Activated naive CD4-positive, alpha-beta T cell (primary cell): ENCODE measurements at places on chromosomes 1 and 21.
A peak's percentile ranks its signal among the peaks of the same experiment; 100 is the strongest.

GRCh38 chr1:21297975-21298374 lies 7.7 kb upstream of the ECE1 start:
- DNase-seq: no peak

DNA sequence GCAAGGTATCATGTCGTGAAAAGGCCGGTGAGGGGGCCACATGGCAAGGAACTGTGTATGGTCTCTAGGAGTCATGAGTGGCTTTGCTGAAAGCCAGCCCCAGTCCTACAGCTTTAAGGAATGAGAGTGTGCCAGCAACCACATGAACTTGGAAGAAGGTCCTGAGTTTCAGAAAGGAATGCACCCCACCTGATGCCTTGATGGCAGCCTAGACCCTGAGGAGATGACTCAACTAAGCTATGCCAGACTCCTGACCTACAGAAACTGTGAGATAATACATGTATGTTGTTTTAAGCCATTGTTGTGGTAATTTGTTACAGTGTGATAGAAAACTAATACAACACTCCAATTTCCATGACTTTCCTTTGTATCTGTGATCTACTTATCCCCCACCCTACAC lies 33.5 kb upstream of the AKT3 start:
- no peak for DNase-seq

GRCh38 chr1:29655145-29655544 lies 418.8 kb downstream of the PTPRU start:
- no peak for DNase-seq

DNA sequence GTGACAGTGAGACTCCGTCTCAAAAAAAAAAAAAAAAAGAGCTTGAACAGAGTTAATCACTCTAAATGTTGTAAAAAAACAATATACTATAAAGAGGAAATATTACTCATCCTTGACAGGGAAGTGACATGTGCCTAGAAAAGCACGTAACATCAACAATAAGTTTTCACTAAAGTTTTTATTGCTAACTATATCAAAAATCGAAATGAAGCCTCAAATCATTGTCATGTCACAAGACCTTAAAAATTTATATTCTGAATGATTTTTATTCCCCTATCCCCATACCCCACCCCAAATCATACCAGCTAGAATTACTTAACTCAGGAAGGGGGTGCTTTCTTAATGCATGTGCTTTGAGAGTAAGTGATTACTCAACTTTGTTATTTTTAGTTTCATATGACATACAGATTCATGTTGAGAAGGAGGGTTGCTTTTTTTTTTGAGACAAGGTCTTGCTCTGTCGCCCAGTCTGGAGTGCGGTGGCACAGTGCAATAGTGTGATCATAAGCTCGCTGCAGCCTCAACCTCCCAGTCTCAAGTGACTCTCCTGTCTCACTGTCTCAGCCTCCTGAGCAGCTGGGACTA lies 53.6 kb upstream of the MUTYH start:
- no peak for DNase-seq

GRCh38 chr1:6083385-6083784 lies 37.7 kb downstream of the KCNAB2 start:
- DNase-seq: no peak

GRCh38 chr1:29309621-29310020 lies 73.3 kb downstream of the PTPRU start:
- DNase-seq: no peak

DNA sequence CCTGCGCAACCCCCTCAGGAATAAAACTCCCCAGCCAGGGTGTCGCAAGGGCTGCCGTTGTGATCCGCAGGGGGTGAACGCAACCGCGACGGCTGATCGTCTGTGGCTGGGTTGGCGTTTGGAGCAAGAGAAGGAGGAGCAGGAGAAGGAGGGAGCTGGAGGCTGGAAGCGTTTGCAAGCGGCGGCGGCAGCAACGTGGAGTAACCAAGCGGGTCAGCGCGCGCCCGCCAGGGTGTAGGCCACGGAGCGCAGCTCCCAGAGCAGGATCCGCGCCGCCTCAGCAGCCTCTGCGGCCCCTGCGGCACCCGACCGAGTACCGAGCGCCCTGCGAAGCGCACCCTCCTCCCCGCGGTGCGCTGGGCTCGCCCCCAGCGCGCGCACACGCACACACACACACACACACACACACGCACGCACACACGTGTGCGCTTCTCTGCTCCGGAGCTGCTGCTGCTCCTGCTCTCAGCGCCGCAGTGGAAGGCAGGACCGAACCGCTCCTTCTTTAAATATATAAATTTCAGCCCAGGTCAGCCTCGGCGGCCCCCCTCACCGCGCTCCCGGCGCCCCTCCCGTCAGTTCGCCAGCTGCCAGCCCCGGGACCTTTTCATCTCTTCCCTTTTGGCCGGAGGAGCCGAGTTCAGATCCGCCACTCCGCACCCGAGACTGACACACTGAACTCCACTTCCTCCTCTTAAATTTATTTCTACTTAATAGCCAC lies 696 bp downstream of the TGFB2 start:
- no peak for DNase-seq

- no peak for DNase-seq
Measured at GRCh38 chr1:213940947-213941346, 46.8 kb upstream of the PROX1 start.

GRCh38 chr1:114152508-114153260 lies 985 bp downstream of the SYT6 start:
- DNase-seq: no peak

- DNase-seq: no peak
Measured at GRCh38 chr1:68908316-68908715, 411.4 kb upstream of the DEPDC1 start.

GRCh38 chr21:41634211-41634694 lies 126.3 kb upstream of the TMPRSS2 start:
- DNase-seq: no peak

DNA sequence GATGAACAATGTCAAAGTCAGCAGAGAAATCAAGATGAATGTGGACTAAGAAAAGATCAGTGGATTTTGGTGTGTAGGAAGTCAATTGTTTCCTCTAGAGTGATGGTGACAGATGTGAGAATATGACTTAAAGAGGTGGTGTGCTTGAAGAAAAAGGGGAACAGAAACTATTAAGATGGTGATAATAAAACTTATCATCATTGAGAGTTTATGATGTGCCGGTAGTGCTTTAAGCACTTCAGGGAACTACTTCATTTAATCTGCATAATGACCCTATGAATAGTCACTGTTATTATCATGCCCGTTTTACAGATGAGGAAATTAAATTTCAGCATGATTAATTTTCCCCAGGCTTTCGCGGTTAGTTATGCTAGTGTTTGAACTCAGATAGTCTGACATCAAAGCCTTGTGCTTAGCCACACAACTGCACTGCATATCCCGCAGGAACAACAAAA lies 246.9 kb upstream of the LRRC7 start:
- DNase-seq: no peak

DNA sequence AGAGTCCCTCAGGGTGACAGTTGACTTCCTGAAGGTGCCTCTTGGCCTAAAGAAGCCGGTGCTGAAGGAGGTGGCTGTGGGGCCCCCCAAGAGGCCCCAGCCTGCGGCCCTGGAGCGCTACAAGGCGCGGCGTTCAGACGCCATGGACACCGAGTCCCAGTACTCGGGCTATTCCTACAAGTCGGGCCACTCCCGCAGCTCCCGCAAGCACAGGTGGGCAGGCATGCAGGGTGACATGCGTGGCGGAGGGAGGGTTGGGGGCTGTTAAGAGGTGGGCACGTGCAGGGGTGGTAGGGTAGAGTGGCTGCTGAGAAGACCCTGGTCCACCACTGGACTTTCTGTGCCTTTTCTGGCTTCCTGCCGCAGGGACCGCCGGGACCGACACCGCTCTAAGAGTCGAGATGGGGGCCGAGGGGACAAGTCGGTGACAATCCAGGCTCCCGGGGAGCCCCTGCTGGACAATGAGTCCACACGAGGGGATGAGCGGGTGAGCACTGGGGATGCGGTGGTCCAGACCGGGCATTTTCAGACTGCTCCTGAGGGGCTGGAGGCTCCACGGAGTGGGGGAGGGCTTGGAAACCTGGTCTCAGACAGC lies 15.4 kb downstream of the VANGL2 start:
- DNase-seq: no peak

DNA sequence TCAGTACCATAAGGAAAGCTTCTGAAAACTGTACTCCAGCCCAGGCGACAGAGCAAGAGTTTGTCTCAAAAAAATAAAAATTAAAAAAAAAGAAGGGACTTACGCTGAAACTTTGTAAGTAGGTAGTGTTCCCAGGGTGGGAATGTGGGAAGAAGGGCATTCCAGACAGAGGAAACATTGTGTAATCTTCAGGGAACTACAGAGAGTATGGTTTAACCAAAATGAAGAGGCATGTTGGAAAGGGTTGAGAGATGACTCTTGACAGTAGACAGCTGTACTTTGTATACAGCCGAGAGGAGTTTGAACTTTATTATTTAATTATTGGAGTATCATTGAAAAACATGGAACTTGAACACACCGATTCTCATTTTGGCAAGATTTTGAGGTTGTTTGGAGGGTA lies 43.0 kb downstream of the PPP2R5A start:
- DNase-seq: no peak

- no peak for DNase-seq
Measured at GRCh38 chr1:33282791-33283190, 26.5 kb downstream of the ZNF362 start.

DNA sequence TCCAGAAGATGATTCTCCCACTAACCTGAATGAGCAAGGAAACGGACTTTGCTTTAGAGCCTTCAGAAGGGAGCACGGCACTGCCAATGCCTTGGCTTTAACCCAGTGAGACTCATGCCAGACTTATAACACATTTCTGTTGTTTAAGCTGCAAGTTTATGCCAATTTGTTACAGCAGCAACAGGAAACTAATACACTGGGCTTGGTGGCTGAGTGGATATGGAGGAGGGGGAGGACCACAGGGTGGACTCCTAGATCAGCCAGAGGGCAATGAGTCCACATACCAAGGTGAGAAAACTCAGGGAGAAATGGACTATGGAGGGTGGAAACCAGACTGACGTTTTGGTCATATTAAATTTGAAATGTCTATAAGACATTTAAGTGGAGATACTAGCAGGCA lies 156.2 kb upstream of the KCNJ6 start:
- no peak for DNase-seq

GRCh38 chr21:34567604-34568155 lies 47.2 kb downstream of the RCAN1 start:
- no peak for DNase-seq

DNA sequence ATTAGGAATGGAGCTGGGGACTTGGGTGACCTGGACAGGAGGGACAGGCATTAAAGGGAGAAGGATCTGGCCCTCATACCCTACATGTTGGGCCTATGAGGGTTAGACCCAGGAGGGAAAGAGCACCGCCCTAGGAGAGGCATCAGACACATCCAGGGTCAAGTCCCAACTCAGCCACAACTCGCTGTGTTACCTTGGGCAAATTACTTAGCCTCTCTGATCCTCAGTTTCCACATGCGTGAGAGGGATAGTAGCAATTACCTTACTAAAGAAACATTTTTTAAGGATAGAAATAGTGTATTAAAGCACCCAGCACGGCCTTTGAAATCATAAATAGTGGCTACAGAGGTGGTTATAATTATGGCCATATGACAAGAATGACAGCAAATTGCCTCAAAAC lies 20.1 kb upstream of the SELENON start:
- DNase-seq: no peak

DNA sequence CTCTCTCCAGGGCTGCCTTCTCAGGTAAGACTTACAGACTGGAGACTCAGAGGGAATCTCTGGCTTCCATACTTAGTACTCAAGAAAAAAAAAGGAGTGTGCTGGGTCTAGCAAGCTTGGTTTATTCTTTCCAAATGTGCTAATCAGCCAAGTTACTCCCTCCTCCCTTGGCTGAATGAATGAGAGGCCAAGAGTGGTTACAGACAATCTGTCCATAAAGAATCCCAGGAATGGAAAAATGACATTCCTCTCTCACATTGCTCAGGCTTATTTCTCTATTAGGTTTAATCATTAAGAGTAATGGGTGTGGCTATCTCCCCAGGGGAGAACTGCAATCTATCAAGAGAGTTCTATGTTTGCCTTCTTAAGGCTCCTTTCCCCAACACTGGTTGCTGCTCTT lies 547.3 kb upstream of the PLXNA2 start:
- no peak for DNase-seq

GRCh38 chr1:172134087-172134731 lies 286.3 kb upstream of the C1orf105 start:
- no peak for DNase-seq

- DNase-seq: no peak
Measured at GRCh38 chr1:154178013-154178412, 13.9 kb downstream of the TPM3 start.

DNA sequence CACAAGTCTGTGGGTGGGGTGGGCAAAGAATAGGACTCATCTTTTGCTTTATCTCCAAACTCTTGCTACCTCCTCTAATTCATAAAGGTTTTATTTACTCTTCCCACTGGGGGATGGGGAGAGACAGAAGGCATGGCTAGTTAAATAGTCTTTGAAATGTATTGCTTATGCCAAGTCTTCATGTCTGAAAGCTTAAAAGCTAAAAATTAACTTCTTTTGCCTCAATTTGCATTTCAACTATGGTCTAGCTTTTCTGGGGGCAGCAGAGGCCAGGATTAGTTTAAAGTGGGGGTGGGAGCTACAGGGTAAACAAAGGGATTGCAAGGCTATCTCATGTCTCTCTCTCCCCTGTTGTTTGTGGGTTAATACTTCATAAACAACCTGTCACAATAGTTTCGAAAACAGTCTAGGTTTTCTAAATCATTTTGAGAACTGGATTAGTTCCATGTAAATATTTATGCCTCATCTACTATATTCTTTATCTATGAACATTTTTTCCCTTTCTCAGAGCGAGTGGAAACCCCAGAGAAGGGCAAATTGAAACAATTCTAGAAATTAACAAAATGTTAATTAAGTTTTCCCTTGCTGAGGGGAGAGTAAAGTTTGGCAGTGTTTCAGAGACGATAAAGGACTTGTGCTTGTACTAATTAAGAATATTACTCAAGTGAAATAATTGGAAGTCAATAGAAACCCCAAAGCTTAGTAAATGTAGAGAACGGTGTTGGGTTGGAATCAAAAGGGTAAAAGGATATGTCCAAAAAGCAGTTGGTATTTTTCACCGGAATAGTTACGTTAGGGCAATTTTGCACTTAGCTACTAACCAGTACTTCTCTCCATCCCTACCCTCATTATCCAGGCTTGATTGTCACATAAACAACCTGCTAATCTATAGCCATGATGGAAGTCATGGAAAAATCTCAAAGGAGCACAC lies 182.2 kb downstream of the GIPC2 start:
- DNase-seq: no peak

GRCh38 chr1:17653728-17654351 lies 101.3 kb upstream of the ACTL8 start:
- no peak for DNase-seq

DNA sequence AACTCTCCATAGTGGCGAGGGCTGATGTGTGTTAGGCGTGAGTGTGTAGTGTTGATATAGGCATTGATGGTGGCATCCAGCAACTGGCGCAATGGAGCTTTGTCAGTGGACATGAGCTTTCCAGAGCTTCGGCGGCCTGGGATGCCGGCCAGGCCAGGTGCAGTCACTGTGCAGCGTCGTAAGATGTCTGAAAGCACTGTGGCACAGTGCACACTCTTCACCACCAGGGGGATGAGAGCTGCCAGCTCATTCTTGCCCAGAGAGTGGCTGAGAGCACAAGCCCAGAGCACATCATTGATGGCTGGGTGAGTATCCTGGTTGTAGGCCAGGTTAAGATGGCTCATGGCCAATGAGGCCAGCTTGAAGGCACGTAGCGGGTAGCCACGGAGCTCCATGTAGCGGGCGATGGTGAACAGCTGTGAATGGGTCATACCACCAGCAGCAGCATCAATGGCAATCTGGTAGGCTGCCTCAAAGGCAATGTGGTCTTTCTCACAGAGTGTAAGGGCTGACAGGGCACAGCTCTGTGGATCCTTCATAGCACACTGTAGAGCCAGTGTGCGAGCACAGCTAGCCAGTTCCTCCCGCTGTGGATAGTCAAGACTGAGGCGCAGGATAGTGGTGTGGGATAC lies 6.7 kb downstream of the UROD start:
- peak; percentile 38 for DNase-seq

GRCh38 chr1:45348020-45348419 lies 7.8 kb upstream of the MUTYH start:
- DNase-seq: no peak
